ENCODE measurements at places on chromosomes 4 and X.

DNA sequence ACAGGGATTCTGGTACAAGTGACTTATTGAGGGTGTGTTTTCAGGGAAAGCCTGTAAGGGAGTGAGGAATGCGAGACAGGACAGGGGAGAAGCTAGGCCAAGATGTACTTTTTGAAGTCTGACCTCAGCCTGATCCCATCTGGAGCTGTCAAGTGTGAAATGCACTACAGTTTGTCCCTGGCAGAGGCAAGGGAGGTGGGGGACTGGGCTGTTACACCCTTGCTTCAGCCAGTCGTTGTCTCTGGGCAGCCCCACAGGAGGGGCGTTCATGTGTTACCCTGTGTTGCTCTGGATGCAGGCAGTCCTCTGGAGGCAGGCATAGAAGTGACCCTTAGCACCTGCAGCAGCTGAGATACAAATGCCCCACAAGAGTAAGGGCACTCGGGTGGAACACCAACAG is 25.8 kb downstream of the PPEF1 start:
- no peak overlapping the region for H3K27ac ChIP-seq
- no peaks in the 10 kb centered on the region for H3K27me3 ChIP-seq
- H3K36me3 ChIP-seq: no peaks in the 10 kb centered on the region
- no peak for DNase-seq

GRCh38 chrX:39301036-39301435 is 499.8 kb downstream of the MID1IP1 start:
- no peaks in the 10 kb centered on the region for H3K36me3 ChIP-seq
- no peaks in the 10 kb centered on the region for H3K4me1 ChIP-seq
- H3K4me3 ChIP-seq: no peak overlapping the region
- no peaks in the 10 kb centered on the region for H3K27me3 ChIP-seq
- no peak overlapping the region for H3K27ac ChIP-seq
- DNase-seq: no peak

GRCh38 chr4:123484291-123484926 is 87.8 kb downstream of the SPRY1 start:
- no peak overlapping the region for H3K4me3 ChIP-seq
- no peak for DNase-seq
- H3K36me3 ChIP-seq: no peaks in the 10 kb centered on the region
- H3K4me1 ChIP-seq: no peaks in the 10 kb centered on the region
- H3K27me3 ChIP-seq: no peaks in the 10 kb centered on the region
- H3K27ac ChIP-seq: no peak overlapping the region

DNA sequence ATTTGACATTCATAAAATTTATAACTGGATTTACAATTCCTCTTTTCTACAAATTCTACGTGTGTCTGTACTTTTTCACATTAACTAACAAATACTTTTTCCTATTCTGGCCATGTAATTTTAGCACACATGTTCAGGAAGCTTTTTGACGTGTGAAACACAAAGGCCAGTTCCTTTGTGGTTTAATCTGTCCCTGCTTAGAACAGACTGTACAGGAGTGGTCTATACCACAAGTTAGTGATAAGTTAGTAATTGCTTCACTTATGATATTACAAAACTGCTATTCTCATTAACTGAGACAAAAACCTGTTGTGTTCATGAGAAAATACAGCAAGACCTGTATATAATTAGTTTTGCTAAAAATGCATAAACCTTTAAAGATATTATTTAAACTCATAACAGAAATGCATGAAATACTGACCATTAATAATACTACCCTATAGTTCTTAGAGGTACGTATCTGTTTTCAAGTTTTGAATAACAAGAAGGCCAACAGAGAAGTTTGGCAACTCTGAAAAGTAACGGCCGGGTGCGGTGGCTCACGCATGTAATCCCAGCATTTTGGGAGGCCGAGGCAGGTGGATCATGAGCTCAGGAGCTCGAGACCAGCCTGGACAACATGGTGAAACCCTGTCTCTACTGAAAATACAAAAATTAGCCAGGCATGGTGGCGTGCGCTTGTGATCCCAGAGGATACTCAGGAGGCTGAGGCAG is 13.7 kb upstream of the AREG start:
- DNase-seq: no peak
- no peaks in the 10 kb centered on the region for H3K27me3 ChIP-seq
